ENCODE measurements at places on chromosomes 16 and 17. TPM values are rescaled to one million over a fixed set of nuclear protein-coding genes. Genes with fewer than 3 reads are reported as not detected.

The WSB1 gene
- 101 TPM for polyA plus RNA-seq

The KSR1 gene
- 16.3 TPM for polyA plus RNA-seq

The SLC47A1 gene
- not detected for polyA plus RNA-seq

The MT1A gene
- not detected for polyA plus RNA-seq

The C17orf113 gene
- not detected for polyA plus RNA-seq

The PKMYT1 gene
- polyA plus RNA-seq: 92.1 TPM

The NME1 gene
- polyA plus RNA-seq: 704 TPM

The TRAF4 gene
- 46.2 TPM for polyA plus RNA-seq

The MC1R gene
- polyA plus RNA-seq: 0.26 TPM

The TMIGD1 gene
- not detected for polyA plus RNA-seq

The MAP2K6 gene
- polyA plus RNA-seq: 15.8 TPM

The KRTAP4-3 gene
- not detected for polyA plus RNA-seq

The DOC2A gene
- polyA plus RNA-seq: not detected

The PIRT gene
- not detected for polyA plus RNA-seq

The OR4D1 gene
- polyA plus RNA-seq: not detected

The CNGB1 gene
- not detected for polyA plus RNA-seq

The GNAO1 gene
- 0.05 TPM for polyA plus RNA-seq

The LDHD gene
- not detected for polyA plus RNA-seq

The IL32 gene
- 57.6 TPM for polyA plus RNA-seq

The PDILT gene
- polyA plus RNA-seq: not detected

The UMOD gene
- polyA plus RNA-seq: not detected

The TBC1D28 gene
- polyA plus RNA-seq: not detected

The NEK8 gene
- polyA plus RNA-seq: 13.9 TPM

The NGFR gene
- polyA plus RNA-seq: 0.05 TPM

The PDPK1 gene
- 32.1 TPM for polyA plus RNA-seq

The SLC12A3 gene
- polyA plus RNA-seq: 2.8 TPM

The CDH8 gene
- not detected for polyA plus RNA-seq

The CBFB gene
- polyA plus RNA-seq: 55.5 TPM

The MMP25 gene
- 0.70 TPM for polyA plus RNA-seq

The PRAC1 gene
- polyA plus RNA-seq: not detected

The TMC5 gene
- polyA plus RNA-seq: not detected

The WNT9B gene
- not detected for polyA plus RNA-seq

The PRCD gene
- not detected for polyA plus RNA-seq

The ABCA9 gene
- polyA plus RNA-seq: 0.01 TPM

The ETV4 gene
- 1.9 TPM for polyA plus RNA-seq

The GJD3 gene
- polyA plus RNA-seq: 1.6 TPM

The AXIN2 gene
- 1.3 TPM for polyA plus RNA-seq

The CHP2 gene
- not detected for polyA plus RNA-seq

The NOD2 gene
- polyA plus RNA-seq: 4.5 TPM

All from GM12878 (cell line).